ENCODE measurements at places on chromosomes 5 and 9.

GRCh38 chr5:149586708-149587318 is 5.5 kb downstream of the ARHGEF37 start:
- no peak overlapping the region for H3K27ac ChIP-seq
- no peak for DNase-seq

GRCh38 chr9:134159566-134160245 is 4.7 kb downstream of the RNU6ATAC start:
- peaks cover 5% of the 10 kb centered on the region for H3K4me1 ChIP-seq
- DNase-seq = no peak
- no peak overlapping the region for H3K4me3 ChIP-seq

DNA sequence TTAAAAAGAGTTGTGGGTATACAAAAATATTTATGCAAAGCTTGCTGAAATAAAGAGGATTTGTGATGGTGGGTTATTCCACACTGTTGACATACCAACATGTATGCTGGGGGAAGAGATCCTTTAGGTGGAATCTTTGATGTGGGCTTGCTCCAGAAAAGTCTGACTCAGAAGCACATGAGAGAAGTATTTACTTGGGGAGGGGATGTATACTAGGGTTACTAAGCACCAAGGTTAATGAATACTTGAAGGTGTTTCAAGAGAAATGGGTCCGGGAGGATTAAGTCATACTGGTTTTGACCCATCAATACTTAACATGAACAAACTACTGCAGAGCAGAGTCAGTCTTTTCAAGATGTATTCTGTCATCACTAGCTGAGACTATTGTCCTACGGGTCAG is 316.4 kb upstream of the GRIN3A start:
- H3K27me3 ChIP-seq = no peaks in the 10 kb centered on the region
- H3K4me3 ChIP-seq = no peak overlapping the region
- H3K4me1 ChIP-seq = no peaks in the 10 kb centered on the region
- DNase-seq = no peak
- H3K27ac ChIP-seq = no peak overlapping the region
- H3K36me3 ChIP-seq = no peaks in the 10 kb centered on the region

- H3K27ac ChIP-seq = no peak overlapping the region
- H3K27me3 ChIP-seq = no peaks in the 10 kb centered on the region
- H3K4me3 ChIP-seq = no peak overlapping the region
- no peak for DNase-seq
- peaks cover 12% of the 10 kb centered on the region for H3K4me1 ChIP-seq
- H3K36me3 ChIP-seq = no peaks in the 10 kb centered on the region
These were observed 306.8 kb upstream of the NMUR2 start for GRCh38 chr5:152711801-152712388.

DNA sequence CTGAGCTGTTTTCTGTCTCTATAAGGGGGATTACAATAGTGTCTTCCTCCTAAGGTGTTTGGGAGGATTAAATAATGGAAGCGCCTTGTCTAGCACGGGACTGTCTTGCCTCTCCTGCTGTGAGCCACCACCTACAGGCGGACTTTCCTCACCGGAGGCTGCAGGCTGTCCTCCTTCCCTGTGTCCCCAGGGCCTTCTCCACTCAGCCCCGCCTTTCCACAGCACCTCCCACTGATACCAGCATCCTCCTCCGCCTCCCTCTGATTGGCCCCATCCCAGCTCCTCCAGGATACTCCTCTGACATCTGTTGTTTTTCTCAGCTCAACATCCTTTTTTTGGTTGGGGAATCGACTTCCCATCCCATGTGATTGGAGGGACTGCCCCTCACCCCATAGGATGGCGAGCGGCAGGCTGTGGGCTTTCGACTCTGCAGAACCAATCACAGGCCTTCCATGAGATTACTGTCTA is 851 bp upstream of the ZDHHC12 start:
- peak; percentile 49 for DNase-seq
- peaks cover 34% of the 10 kb centered on the region for H3K4me1 ChIP-seq
- H3K27me3 ChIP-seq = peaks cover 8% of the 10 kb centered on the region
- H3K36me3 ChIP-seq = no peaks in the 10 kb centered on the region

GRCh38 chr9:96619491-96620180 is at the start of gene CDC14B:
TSS of gene CDC14B (minus strand) at chr9:96619843. CDS start at chr9:96619378, 465 bp downstream.
- H3K36me3 ChIP-seq = no peaks in the 10 kb centered on the region
- peaks cover 3% of the 10 kb centered on the region for H3K27me3 ChIP-seq
- peaks cover 59% of the 10 kb centered on the region for H3K4me1 ChIP-seq
- H3K27ac ChIP-seq = peak within 1 kb of the TSS; percentile 97
- DNase-seq = peak; percentile 90
- peak within 1 kb of the TSS; percentile 89 for H3K4me3 ChIP-seq

DNA sequence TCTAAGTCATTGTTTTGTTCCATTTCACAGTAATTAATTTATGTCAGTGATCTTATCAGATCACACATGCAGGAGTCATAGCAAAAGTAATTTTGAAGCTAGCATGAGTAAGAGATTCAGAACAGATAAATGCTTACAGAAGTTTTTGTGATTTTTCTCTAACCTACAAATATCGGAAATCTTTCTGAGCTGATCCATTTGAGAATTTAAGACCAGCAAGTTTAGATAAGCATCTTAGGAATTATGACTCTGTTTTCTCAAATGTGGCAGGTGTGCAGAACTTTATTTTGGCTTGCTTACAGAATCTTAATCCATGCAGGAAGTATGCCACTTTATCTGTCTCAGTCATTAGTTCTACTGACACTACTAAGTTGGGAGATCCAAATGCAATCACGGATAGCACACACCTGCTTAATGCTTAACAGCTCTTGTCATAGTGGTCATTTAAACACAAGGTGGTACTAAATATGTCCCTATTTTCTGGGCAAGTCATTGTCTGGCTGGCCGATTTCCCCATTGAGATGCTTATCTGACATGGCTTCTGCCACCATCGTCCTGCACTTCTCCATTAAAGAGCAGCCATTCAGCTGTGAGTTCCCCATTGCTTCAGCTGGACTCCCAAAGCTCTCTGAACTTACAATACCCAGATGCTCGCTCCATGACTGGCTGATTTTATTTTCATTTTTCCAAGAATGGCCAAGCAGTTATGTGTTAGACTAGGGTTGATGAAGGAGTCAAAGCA is 305.4 kb upstream of the NUDT12 start:
- no peaks in the 10 kb centered on the region for H3K36me3 ChIP-seq
- no peaks in the 10 kb centered on the region for H3K27me3 ChIP-seq
- peak overlapping the region; percentile 91 for H3K27ac ChIP-seq
- DNase-seq = no peak
- peaks cover 16% of the 10 kb centered on the region for H3K4me1 ChIP-seq

DNA sequence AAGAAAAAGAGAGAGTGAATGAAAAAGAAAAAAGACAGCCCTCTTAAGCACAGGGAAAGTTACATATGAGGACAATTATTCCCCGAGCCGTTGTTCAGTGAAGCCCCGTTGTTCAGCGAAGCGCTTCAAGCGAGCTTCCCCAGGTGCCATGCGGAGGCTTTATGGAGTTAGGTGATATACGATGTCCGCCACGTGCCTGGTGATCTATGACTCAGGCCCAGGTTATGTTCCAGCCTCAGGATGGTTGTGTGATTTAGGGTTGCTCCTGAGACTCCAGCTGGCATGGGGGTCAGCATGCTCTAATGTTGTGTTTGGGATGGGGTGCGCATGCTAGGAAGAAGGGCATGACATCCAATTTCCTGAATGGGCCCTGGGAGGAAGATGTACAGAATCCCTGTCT is 365.6 kb downstream of the CDK5RAP2 start:
- no peak overlapping the region for H3K27ac ChIP-seq
- H3K27me3 ChIP-seq = peaks cover 15% of the 10 kb centered on the region
- H3K4me3 ChIP-seq = no peak overlapping the region

- H3K27me3 ChIP-seq = peaks cover 4% of the 10 kb centered on the region
- H3K4me3 ChIP-seq = no peak overlapping the region
- no peak for DNase-seq
These were observed 146.2 kb upstream of the LRRTM2 start for GRCh38 chr5:139021346-139021745.

All from nephron progenitor cell (in vitro differentiated cells).